NCI-H226 (cell line): ENCODE measurements at places on chromosomes 3 and 15.

- no peak for DNase-seq
These were observed 535.8 kb downstream of the ZBBX start for GRCh38 chr3:166844329-166844728.

- no peak for DNase-seq
These were observed 62.7 kb upstream of the ICE2 start for GRCh38 chr15:60541481-60542299.

- no peak for DNase-seq
These were observed 76.8 kb downstream of the NPAP1 start for GRCh38 chr15:24752354-24752753.

DNA sequence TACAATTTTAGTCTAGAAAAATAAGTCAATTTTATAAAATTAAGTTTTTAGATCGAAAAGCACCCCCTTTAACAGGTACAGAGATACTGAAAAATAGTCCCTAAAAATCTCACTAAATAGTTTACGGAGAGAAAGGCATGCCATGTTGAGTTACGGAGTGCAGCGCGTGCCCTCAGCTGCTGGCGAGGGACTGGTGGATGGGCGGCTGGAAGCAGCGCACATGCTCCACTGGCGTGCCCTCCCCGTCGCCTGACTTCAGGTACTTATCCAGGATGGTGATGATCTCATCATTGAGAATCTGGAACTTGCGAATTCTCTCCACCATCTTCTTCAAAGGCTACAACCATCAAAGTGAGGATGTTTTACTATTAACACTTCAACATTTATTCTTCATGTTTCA lies 31.4 kb downstream of the NIPA2 start:
- no peak for DNase-seq

DNA sequence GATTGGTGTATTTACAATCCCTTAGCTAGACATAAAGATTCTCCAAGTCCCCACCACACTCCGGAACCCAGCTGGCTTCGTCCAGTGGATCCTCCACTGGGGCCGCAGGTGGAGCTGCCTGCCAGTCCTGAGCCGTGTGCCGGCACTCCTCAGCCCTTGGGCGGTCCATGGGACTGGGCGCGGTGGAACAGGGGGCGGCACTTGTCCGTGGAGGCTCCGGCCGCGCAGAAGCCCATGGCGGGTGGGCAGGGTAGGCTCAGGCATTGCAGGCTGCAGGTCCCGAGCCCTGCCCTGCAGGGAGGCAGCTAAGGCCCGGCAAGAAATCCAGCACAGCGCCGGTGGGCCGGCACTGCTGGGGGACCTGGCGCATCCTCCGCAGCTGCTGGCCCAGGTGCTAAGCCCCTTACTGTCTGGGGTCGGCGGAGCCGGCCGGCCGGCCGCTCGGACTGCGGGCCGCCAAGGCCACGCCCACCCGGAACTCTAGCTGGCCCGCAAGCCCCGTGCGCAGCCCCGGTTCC lies 3.5 kb upstream of the RNU5B-1 start:
- no peak for DNase-seq

GRCh38 chr3:115518100-115518852 lies 105.0 kb upstream of the GAP43 start:
- peak; percentile 74 for DNase-seq

DNA sequence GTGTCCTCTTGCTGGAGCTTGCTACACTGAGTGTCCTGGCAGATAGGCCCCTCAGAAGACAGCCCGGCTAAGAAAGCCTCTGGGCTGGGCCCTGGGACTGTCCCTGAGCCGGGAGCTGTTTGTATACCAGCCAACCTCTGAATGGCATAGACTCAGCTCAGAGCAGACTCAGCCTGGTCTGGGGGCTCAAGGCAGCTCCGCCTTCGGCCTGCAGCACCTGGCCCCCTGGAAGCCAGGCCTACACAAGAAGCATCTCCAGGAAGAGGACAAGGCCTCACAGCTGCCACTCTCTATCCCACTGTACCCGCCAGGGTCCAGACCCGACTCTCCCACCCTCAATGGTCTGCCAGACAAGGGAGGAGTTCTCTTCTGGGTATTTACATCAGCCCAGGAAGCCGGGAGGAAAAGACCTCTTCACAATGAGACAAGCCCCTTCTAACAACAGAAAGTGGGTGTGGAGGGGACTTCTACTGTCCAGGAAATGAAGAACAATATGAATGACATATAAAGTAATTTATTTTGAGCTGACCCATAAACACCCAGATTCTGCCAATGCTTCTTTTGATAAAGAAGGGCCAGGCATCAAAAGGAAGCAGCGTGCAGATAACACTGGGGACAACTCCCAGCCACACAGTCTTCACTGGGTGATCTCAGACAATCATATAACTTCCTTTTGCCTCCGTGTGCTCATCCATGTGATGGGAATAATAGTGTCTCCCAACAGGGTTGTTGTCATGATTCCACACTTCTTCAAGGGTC lies 110.2 kb downstream of the TPRA1 start:
- DNase-seq, result no peak

GRCh38 chr3:10149226-10149625 lies 7.6 kb downstream of the VHL start:
- DNase-seq, result no peak

DNA sequence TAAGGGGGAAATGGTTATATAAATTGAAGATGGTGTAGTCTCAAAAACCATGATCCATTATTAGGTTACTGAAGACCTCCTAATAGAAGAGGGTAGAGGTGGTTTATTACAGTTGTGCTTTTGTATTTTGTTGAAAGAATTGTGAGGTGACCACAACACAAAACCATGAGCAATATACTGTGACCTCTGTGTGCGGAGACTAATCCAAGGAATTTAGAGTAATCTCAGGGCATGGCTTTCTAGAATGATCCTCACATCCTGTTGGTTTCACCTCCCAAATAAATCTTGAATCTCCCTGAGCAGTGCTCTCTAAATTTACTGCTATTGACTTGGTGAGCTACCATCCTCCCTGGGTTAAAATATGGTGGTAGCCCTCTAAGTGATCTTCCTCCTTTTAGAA lies 52.3 kb downstream of the PTPRG start:
- no peak for DNase-seq

- DNase-seq, result peak; percentile 44
These were observed 405.9 kb downstream of the ROBO1 start for GRCh38 chr3:79361748-79362378.

- DNase-seq, result no peak
These were observed 404.8 kb upstream of the RORA start for GRCh38 chr15:61633951-61634350.

- no peak for DNase-seq
These were observed 139.3 kb downstream of the TNIK start for GRCh38 chr3:171320750-171321558.

- DNase-seq, result no peak
These were observed 600.2 kb upstream of the GRM7 start for GRCh38 chr3:6260551-6261191.

- DNase-seq, result no peak
These were observed 255.4 kb upstream of the ARPP21 start for GRCh38 chr3:35383719-35384555.

GRCh38 chr3:64213962-64214379 lies 11.3 kb downstream of the PRICKLE2 start:
- DNase-seq, result peak; percentile 82

- DNase-seq, result peak; percentile 27
These were observed 3.2 kb downstream of the DTWD1 start for GRCh38 chr15:49624056-49624455.

DNA sequence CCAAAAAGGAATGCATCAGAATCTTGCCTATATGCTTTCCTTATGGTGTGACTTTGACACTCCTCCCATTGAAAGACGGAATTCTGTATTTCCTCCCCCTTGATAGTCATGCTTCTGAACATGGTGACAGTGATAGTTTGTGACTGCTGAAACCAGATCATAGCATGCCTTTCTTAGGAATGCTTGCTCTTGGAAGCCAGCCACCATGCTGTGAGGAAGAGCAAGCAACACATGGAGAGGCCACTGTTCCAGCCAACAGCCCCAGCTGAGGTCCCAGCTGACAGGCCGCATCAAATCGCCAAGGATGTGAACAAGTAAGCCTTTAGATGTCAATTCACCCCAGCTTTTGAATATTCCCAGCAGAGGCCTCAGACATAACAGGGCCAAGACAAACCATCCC lies 100.1 kb downstream of the IGF2BP2 start:
- DNase-seq, result no peak

DNA sequence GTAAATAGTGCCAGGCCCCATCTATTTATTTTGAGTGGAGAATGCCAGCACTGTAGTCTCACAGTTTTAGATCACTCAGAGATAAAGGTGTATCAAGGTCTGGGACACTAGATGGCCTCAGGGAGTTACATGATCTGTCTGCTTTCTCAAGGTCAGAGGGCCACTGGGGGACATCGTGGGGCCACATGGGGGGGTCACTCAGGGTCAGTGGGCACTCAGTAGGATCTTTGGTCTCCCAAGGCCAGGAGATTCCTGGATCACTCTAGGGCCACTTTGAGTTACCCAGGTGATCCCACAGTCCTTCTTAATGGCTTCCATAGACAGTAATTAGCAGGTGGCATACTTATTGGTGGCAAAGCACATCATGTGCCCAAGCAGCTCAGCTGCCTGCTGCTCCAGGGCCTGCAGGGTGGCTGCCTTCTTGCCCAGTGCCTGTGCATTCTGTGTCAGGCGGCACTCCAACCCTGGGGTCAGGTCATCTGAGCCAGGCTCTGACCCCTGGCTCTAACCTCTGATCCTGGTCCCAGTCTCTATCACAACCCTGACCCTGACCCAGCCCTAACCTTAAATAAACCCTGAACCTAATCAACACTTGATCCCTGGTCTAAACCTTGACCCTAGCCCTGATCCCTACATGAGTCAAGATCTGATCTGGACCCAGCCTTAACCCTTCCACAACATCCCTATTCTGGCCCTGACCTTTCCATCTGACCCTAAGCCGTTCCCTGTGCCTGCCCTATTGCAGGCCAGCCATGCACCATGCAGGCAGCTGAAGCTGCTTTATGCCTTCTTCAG lies 1.8 kb upstream of the LAMB2 start:
- DNase-seq, result no peak

DNA sequence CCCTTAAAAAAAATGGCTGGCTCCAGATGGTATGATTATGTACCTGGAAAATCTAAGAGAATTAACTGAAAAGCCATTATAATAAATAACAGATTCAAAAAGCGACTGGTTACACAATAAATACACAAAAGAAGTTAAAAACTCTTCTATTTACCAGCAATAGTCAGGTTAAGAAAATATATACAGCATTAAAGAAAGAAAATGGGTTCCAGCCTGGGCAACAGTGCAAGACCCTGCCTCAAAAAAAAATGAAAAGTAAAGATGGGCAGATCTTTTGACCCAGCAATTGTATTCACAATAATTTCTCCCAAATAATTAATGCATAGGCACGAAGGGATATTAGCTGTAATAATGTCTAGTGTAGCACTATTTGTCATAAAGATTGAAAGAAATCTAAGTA lies 8.7 kb downstream of the TBC1D5 start:
- no peak for DNase-seq

DNA sequence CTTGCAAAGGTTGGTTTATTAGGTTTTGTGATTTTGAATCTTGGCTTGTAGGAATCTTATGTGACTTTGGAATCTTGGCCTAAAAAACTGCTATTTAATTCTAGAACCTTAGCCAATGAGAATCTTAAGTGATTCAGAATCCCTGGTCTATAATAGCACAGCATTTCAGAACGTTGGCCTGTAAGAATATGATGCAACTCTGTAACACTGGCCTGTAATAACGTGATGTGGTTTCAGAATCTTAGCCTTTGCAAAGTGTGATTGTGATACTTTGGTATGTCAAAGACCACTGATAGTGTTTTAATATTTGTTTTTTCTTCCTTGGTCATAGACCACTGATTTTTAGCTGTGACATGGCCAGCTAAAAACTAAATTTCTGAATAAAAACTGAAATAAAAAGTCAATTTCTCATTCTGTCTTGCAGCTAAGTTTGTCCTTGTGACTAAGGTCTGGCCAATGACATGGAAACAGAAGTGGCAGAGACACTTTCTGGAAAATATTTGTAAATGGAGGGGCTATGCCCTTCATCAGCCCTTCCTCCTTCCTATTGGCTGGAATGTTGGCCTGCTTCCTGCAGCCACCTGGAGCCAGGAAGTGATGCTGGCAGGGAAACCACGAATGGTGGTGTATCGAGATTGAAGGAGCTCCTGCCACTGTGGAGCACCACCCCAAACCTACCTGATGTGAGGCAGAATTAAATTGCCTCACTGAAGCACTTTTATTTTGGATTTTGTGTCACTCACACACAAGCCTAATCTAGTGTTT lies 42.3 kb upstream of the CORO2B start:
- peak; percentile 88 for DNase-seq

DNA sequence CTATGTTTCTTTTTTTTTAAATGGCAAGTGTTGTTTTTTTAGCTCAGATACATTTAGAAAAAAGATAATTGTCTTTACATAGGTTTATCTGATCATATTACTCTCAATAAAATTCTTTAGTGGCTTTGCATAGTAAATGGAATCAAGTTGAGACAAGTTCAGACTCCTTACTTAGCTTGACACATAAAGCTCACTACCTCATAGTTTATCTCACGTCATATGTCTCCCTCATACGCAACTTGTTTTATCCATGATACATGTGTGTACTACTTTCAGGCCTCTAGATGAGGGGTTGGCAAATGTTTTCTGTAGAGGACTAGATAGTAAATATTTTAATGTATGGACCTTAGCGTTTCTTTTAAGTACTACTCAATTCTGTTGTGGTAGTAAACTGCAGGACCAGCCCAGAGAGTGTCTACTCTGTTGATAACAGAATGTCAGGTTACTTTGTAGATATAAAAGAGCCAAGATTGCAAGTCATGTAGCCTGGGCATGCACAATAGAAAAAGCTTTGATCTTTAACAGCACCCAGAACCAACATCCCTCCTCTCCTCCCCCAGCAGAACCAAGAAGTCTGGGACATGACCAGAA lies 28.2 kb upstream of the MGA start:
- no peak for DNase-seq

DNA sequence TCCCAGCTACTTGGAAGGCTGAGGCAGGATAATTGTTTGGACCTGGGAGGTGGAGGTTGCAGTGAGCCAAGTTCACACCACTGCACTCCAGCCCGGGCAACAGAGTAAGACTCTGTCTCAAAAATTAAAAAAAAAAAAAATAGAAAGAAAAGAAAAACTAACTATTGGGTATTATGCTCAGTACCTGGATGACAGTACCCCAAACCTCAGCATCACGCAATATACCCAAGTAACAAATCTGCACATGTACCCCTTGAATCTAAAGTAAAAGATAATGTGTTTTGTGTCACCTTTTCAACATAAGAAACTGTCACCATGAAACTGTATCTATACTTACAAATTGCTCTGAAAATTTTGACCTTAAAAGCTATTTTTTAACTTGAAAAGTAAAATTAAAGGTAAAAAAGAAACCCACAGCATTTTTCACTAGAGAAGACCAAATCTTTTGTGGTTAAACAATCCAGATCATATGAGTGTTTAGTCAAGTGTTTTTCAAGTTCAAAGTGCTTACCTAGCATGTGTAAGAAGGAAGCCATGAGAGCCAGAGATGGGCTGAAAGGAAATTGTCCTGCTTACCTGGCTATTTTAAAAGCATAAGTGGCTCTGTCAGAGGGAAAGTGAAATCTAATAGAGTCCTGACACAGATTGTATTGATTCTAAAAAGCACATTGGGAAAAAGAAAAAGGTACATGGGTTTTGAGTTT lies 50.5 kb downstream of the MYO1E start:
- no peak for DNase-seq
